ENCODE measurements at places on chromosomes 6 and 20.

DNA sequence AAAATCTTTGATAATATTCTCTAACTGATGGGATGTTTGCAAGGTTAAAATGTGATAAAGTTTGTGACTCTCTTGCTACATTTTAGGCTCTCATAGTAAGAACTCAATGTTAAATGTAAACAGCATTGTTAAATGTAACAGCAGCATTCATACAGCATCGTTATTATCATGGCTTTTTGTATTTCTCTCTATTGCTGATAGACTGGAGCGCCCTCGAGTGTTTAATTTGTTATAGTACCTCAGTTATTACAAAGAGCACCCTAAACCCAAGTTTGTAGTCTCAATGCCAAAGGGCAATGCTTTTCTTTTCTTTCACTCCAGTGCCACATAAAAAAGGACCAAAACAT, 14.9 kb upstream of the TTPAL start:
- DNase-seq: no peak

DNA sequence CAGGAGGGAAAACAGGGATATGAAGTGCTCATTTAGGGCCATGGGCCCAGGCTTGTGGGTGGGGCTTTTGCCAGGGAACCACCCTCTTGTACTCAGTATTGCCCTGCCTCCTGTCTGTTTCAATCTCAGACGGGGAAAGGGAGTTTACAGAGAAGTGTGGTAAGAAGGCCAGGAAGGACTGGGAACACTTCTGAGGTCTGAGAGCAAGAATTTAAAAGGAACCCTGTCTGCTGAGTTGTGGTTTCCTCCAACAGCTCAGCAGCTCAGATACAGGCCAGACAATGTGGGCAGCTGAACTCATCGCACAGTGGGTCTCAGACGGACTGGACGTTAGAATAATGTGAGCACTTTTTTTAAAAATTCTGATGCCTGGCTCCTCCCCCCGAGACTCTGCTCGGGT, 354.1 kb upstream of the ARID1B start:
- no peak for DNase-seq

DNA sequence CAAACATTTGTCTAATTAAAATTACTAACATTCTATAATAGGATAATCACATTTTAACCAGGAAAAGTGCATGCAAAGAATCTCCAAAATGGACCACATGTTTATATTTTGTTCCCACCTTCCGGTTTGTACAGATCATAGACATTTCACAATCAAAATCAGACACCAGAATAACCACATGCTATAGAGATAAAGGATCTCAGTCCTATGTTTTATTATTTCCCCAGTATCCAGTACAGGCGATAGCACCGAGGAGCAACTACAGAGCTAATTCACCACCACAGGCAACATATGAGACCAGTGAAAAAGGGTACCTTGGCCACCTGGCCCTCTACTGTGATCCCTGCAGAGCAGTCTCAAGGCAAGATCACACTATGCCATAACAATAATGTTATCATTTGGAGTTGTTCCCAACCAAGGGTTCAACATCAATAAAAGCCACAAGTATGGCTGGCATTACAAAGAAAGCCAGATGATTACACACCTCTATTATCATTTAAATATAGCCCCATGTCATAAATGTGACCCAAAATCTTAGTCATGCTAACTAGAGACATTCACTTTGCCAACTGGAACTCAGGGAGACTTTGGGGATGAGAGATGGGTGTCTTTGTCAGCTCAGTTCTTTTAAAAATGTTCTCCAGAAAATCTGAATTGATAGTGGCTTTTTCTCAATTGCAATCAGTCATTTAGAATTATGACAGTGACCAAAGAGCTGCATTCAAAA, 46.7 kb downstream of the RALGAPA2 start:
- DNase-seq: no peak

- no peak for DNase-seq
Observed at GRCh38 chr20:13839421-13840092, 54.7 kb downstream of the NDUFAF5 start.

DNA sequence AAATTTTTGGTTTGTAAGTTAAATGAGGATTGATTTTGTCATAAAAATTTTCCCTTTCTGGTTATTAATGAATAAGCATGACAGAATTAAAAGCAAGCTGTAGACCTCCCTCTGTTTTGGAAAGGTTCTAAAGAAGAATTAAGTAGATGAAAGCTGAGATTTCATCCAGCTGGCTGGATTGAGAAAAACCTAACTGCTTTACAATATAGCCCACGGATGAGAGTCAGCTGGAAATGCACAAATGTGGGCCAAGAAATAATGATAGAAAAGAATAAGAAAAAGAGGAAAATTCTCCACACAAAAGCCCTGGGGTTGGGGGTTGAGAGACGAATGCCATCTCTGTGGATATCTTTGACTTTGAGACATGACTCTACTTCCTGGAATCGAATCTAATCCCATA, 631.6 kb downstream of the HDGFL1 start:
- DNase-seq: no peak

DNA sequence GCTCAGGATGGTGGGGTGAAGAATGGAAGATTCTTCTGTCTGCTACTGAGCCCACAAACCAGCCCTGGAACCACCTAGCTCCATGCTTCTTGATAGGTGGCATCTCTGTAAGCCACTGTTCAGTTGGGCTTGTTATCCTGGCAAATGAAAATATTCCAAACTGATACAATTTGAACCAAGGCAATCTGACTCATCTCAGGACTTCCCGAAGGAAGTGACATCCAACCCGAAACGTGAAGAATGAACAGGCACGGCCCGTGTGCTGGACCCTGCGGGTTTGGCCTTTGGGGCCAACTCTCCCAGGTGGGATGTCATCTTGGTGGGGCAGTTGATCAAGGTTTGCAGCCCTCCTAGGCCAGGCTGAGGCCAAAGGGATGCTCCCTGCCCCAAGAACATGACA, 160.3 kb downstream of the PREX1 start:
- DNase-seq: no peak

Measured in activated T-cell treated with anti-CD3 and anti-CD28 coated beads, Interleukin-2, amount 50 U/mL, for 48 hours (primary cell).